Activated naive CD4-positive, alpha-beta T cell (primary cell): ENCODE measurements at places on chromosomes 6 and 20.

DNA sequence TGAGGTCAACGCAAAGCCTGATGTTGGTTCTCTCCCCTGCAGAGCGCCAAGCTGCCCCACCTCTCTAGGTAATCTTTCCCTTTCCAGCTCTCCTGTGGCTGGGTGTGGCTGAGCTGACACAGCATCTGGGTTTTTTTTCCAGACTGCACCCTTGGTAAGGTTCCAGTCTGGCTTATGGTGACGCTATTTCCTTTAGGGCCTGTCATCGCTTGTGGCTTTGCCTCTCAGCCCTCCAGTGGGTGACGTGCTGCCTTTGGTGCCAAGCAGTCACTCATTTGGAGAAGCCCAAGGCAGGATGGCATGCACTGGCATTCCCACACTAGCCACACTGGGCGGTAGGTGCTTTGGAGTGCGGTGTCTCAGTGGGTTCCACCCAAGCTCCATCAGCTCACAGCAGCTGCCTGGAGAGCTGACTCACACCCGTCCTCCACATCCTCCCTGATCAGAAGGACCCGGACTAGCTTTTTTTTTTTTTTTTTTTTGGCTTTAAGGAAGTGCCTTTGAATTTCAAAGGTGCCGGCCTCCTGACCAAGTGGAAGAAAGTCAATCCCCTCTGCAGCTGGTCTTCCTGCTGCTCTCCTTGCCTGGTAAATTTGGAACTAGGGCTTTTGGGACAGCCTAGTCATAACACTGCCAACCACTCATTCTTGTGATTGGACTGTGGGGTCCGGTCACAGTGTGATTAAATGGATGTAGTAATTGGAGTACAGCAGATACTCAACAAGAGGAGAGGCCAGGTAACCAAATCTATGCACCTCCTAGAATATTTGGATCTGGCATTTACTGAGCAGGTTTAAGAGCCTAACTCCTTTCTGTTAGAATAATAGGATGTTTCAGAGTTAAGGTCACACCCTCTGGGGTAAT lies 153.6 kb downstream of the CD83 start:
- no peak for DNase-seq

- DNase-seq = no peak
These were observed 46.7 kb upstream of the MOCS1 start for GRCh38 chr6:39980839-39981580.

DNA sequence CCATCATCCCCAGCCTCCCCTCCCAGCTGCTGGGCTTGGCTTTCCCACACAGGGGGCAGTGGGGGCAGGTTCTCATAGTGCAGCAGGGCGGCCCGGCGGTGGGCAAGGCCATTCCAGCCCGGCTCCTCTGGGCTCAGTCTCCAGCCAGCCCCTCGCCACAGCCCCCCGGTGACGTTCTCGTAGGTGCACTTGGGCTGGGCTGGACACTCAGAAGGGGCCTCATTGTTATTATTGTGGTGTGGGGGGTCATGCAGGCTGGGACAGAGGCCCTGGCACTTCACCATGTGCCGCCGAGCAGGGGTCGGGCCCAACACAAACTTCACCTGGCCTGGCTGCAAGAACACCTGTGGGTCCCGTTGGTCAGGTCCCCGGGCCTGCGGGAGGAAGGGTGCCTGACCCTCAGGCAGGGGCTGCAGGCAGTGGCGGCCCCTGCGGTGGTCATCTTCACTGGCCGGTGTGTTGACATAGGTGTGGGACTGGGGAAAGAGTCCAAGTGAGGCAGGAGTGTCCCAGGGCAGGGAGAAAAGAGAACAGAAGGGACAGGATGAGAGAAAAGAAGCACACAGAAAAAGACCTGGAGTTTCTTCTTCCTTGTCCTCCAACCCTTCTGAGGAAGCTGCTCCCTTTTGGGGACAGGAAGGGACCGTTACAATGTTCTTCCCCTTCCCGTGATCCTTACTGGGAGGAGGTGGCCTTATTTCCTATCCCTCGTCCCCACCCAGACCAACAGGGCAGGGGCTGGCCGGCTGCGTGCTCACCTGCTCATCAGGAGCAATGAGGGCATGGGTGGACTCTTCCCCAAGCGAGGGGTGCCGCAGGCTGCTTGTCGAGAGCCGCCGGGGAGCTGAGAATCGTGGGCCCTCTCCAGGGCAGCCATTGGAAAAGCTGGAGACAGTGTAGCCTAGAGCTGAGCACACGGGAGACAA lies 8.4 kb downstream of the FRS3 start:
- no peak for DNase-seq

DNA sequence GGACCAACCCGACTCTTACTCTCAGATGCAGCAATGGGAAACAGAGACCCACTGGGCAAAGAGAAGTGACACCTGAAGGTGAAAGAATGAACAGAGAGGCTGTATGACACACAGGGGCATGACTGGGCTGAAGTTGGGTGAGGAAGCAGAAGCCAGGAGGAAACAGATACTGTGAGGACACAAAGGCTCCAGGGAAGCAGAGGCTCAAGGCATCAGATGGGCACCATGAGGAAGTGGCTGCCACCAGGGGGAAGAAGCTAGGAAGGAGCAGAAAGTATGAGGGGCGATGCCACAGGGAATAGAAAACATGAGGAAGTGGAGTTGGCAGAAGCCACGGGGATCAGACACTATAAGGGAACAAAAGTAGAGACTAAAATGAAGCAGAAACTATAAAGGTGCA lies 30.9 kb upstream of the OCSTAMP start:
- DNase-seq = no peak
